Urothelium cell line (cell line): ENCODE measurements at places on chromosomes 1 and 21.

DNA sequence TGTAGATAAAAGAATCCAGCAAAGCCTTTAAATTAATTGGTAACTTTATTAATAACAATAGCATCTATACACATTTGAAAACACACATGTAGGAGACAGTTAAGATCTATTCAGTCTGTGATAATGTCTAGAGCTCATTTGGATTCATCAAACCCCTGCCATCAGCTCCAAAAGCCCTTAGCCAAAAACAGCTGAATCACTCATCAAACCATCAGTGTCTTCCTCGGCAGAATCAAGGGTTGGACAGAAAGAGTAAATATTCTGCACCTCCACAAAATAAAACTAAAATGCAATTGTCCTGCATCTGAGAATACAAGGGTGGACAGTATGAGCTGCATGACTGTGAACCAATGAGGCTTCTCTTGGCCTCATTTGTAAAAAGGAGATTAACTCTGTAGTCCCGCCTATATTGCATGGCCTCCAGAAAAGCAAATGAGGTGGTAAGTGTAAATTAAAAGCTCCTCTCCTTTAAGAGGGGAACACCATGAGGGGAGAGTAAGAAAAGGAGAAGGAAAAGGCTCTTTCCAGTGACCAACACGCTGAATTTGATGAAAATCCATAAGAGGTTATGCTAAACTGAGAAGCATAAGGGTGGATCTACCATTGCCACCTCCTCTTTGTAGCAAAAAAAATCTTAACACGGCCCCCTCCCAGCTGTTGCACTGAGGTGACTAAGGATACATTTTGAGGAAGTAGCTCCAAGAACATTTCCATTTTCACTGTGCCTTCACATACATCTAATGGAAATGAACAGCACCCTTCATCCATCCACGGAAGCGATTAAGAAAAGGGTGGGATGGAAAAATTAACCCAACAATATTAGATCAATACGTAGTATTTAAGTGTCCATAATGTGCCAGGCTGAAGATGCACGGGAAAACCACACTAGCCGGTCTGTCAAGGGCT, 14.7 kb upstream of the BOLA1 start:
- peak; percentile 29 for DNase-seq

DNA sequence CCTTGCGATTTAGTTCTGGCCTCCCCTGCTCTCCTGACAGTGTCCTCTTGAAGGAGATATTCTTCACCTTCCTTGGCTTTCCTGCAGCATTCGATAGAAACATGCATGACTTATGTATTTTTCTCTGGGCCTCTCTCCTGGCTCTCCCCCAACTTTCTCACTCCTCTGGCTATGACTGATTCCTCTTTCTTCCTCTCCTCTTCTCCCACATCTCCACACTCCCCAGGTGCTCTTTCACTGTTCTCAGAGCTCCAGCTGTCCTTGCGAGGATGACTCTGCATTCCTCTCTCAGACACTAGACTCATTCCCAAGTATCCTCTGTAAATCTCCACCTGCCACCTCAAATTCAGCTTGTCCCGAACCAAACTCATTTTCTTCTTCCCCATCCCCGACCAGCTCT, 18.0 kb downstream of the LRRC42 start:
- no peak for DNase-seq

- DNase-seq = no peak
These were observed 5.8 kb downstream of the INKA2 start for GRCh38 chr1:111733183-111733991.

DNA sequence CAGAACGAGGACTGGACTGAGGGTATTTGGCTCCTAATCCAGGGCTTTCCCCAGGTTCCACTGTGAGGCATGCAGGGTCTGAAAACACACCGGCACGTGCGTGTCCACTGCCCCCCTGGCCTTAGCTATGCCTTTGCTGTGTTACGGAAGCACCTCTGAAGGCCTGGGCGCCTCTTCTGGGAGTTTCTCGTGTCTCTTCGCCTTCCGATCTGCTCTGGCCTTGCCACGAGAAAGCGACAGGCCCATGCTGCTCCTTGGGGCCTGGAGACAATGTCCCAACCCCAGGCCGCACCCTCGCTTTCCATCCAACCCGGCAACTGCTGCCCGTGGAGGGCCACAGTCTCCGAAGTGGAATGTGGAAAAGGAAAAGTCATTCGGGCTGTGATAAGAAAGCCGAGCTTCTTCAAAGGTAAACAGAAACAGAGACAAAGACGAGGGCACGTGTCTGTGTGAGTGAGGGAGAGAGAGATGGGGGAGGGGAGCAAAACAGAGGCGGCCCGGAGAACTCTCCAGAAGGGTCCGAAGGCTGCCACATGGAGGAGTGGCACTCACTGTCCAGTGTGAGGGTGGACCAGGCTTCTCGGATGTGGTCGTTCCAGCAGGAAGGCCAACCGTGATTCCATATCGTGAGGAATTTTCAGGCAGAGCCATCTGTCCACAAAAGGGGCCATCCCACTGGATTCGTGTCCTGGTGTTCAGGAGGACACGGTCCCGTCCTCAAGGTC, 3.4 kb upstream of the UMODL1 start:
- no peak for DNase-seq

DNA sequence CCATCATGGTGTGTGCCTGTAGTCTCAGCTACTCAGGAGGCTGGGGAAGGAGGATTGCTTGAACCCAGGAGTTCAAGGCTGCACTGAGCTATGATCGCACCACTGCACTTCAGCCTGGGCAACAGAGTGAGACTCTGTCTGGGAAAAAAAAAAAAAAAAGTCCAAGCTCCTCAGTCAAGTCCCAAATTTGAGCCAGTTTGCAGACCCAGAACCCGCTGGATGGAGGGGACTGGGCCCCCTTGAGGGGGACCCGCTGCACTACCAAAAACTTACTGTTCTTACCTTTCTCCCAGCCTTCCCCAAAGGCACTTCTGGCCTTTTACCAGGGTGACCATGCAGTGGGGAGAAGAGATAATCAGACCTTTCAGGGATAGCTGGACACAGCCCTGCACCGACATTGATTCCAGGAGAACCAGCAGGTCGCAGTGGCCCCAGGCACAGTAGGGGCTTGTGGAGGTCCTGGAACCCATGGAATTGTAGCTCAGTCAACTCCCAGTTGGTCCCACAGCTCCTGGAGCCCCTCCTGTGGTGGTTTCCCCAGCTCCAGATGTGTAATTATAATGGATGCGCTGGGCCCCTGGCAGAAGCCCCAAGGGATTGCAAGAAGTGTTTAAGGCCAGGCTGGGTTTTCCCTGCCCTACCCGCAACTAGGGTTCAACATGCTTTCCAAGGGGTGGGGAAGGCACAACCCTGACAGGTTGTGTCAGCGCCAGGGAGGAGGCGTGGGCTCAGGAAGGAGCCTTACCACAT, 4.1 kb upstream of the WNT9A start:
- no peak for DNase-seq

DNA sequence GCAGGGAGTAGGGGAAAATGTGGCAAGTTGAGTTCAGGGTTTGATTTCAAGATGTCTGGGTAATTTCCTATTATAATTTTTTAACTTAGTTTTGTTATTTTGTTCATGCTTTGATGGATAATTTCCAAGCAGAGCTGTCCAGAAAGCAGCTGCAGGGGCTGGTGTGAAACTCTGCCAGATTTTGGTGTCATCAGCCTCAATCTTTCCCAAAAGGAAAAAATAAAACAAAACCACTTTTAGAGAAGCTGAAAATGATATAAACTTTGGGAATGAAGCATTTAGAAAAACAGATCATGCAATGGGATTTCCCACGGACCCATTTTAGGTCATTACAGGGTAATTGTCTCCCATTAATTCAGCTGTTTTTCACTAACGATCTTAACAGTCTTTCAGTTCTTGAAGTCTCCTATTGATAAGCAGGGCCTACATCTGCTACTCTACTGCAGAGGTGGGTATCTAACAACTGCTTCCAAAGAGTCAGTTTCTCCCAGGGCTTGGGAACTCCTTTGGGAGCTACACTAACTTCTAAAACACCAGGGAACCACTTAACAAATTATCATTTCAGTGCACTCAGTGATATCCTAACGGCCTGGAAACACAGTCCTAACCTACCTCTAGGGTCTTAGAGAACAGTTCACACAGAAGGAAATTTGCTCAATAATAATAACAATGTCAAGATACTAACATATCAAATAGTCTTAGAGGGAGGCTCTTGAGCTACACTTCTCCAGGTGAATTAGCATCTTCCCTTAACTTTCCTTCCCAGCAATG, 12.3 kb downstream of the ZNF436 start:
- DNase-seq = no peak

DNA sequence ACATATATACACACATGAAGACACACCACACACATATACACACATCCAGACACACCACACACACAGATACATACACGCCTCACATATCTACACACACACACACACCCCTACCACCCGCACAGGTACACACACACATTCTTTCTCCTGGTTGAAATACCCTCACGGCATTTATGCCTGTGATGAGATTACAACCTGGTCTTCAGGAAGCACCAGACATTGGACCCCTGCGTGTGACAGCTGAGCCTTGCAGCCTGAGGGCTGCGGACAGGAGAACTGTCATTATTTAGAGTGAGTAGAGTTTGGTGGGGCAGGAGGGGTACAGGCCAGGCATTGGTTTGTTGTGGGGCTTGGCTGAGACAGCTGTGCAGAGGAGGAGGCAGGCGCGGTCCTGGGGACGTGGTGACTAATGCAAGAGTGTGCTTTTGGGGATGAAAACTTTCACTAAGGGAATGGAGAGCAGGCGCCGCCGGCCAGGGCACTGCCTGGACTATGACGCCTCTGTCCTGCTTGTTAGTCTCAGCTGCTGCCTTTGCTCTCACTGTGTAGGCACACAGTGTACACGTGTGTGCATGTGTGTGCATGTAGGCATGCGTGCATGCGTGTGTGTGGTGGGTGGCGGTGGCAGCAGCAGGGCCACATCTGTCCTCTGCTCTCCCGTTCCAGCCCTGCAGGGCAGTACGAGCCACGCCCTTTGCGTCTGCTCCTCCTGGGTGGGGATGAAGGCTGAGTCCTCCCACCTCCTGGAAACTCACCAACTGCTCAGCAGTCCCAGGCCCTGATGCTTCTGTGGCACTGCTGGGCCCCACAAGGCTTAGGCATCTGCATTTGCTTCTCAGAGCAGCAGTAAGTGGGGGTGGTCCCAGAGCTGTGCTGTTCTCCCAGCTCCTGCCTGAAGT, 57.6 kb downstream of the SPSB1 start:
- DNase-seq = no peak

DNA sequence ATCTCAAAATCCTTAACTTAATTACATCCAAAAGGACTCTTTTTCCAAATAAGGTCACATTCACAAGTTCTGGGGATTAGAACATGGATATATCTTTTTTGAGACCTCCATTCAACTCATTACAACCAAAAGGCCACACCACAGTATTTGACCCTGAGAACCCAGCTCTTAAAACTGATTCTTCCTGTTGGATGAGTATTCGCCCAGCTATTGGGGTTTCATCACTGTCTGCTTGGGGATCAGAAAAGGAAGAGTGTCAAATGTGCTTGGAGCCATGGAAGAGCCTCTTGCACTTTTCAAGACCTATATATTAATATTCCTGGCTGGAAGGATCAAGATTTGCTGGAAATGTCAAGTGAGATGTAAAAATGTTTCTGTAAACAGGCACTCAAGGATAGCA, 5.4 kb upstream of the TINAGL1 start:
- DNase-seq = no peak

- no peak for DNase-seq
These were observed 7.6 kb downstream of the CLSTN1 start for GRCh38 chr1:9816199-9816598.

- peak; percentile 40 for DNase-seq
These were observed 6.1 kb downstream of the SRM start for GRCh38 chr1:11053758-11054137.

GRCh38 chr1:36481091-36481490, 1.6 kb downstream of the CSF3R start:
- DNase-seq = no peak

GRCh38 chr1:175045519-175045918, 22.1 kb upstream of the TNN start:
- no peak for DNase-seq

- DNase-seq = no peak
These were observed 14.0 kb downstream of the CAMK1G start for GRCh38 chr1:209597499-209597898.

DNA sequence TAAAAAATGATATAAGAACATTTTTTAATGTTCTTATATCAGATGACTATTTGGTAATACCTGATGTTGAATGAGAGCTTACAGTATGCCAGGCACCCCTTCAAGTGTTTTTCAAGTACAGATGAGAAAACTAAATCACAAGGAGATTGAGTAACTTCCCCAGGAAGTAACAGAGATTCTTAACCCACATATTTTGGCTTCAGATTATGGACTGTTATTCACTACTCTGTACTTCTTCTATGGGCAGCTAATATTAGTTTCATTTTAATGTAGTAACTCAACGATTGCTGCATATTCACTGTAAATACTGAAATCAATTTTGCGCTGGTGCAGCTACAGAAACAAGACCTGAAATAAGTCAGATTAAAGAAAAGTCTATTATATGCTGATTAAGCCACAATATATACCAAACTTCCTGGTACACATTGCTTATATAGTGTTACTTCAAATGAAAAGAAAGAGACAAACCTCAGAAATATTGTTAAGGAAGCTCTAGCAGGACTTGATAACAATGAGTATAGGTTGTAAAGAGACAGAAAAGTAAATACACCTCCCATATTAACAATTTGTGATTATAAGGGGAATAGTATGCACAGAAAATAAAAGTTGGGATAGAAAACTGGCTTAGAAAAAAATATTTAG, 19.7 kb downstream of the DPYD start:
- DNase-seq = no peak

- DNase-seq = no peak
These were observed 65.1 kb upstream of the HSD17B7 start for GRCh38 chr1:162725301-162725837.

- DNase-seq = no peak
These were observed 1.4 kb downstream of the ATF3 start for GRCh38 chr1:212609701-212610574.

DNA sequence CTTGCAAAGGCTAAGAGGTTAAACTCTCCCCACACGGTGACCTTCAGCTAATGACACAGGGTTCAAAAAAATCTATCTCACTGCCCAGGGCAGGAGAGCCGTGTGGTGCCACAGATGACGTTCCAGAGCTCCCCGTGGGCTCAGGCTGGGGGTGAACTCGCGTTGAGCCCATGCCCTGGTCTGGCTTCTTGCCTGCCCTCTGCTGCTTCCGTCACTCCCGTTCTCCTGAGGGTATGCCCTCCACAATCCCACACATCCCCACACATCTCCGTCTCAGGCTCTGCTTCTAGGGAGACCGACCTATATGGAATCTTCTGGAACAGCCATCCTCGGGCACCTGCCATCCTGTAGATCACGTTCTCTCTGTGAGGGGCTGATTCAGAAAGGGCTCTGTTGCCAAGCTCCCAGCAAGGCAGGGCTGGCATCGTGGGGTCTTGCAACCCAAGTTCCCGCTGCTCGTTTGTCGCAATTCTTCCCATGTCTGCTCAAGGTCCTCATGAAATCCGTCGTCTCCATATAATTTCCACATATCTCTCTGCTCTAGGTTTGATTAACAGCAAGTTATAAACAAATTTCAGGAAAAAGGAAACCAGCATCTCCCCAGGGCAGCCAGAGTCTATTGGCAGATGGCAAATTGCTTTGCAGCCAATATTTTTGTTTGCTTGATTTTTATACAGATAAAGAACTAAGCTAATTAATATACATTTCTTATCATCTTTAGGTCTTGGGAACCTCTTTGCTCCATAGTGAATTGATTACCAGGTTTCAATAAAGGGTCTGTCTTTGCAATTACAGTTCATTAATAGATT, 278.2 kb downstream of the PTPRU start:
- DNase-seq = no peak
